ENCODE measurements at places on chromosomes 11 and 22. TPM values are rescaled to one million over a fixed set of nuclear protein-coding genes. Genes with fewer than 3 reads are reported as not detected.

- no peak for DNase-seq
Measured at GRCh38 chr22:25566898-25567235, 2.4 kb downstream of the GRK3 start.

TIMP3 gene
- 6.1 TPM for total RNA-seq

GLB1L2 gene
- total RNA-seq = 14.7 TPM

DNAJB13 gene
- not detected for total RNA-seq

MIF gene
- 1,073 TPM for total RNA-seq

OR52N4 gene
- total RNA-seq = not detected

DNA sequence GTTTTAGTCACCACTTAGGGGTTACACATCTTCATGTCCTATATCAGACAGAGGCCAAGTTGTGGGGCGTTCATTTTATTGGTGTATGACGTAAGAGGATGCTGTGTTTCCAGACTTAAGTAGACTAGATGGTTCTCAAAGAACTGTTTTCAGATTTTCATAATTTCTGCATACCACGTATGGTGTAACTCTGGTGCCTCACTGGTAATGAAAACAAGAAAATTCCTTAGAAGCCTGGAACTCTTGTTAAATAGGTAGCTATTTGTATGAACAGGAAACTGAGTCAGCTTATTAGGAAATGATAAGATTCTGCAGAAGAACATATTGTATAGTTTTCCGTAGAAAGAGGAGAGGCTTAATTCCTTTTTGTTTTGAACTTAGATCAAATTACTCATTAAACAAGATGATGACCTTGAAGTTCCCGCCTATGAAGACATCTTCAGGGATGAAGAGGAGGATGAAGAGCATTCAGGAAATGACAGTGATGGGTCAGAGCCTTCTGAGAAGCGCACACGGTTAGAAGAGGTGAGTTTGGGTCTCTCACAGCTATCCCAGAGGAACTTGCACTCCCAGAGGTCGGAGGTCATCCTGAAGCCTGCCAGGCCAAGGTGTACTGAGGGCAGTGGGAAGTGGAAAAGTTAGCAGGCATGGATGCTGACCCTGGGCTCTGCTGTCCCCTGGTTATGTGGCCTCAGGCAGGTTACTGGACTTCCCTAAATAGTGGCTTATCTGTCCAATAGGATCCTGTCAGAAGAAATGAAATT, 3.9 kb downstream of the CDC45 start:
- no peak for DNase-seq

- DNase-seq = no peak
Measured at GRCh38 chr22:37818409-37819104, 4.6 kb upstream of the GALR3 start.

MFNG gene
- 0.07 TPM for total RNA-seq

SEPTIN5 gene
- 3.9 TPM for total RNA-seq

H19 gene
- total RNA-seq = 11.8 TPM

DNA sequence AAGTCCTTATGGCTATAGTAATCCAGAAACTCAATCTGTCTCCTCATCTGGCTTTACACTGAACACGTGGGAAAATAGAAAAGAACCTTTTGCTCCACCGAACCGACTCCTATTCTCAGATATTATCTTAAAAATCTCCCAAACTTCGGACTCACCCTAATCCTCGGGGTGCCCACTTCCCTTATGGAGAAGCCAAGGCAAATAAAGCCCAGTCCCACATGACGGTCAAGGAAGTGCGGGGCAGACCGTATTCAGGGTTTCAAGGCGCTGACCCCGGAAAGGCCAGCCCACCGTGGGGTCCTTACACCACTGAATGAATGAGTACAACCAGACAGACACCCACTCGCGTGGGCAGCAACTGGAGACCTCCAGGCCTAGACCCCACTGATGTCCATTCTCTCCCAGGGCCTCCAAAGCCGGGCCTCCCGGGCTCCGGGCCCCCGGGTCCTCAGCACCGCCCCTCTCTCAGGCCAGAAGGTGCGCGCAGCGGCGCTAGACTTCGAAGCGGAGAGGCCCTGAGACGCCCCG, 489 bp downstream of the NUP98 start:
- DNase-seq = no peak

DNA sequence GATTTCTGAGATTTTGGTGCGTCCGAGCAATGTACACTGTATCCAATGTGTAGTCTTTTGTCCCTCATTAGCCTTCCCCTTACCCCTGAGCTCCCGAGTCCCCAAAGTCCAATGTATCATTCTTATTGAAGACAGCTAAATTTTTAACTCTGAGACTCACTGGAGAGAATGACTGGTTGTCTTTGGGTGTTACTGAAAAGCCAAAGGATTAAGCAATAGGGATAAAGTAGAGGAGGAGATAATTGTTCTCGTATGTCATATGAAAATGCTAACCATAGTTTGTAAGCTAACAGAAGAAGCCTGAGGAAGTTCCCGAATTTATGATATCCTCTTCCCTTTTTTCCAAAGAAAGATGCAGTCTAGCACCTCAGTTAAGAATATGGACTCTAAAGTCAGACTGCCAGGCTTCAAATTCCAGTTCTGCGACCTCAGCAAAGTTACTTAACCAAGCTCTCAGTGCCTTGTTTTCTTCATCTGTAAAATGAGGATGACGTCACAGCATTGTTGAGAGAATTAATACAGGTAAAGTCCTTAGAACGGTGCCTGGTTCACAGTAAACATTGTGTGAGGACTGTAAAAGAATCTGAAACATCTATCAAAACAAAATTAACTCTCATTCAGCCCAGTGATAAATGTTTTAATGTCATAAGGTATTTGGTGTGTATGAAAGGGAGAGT, 1.6 kb upstream of the MSANTD2 start:
- DNase-seq = no peak

- DNase-seq = no peak
Measured at GRCh38 chr22:48331266-48331665, 1496.4 kb downstream of the BRD1 start.

PAMR1 gene
- 0.22 TPM for total RNA-seq

GRCh38 chr22:28903080-28903479, 19.7 kb downstream of the ZNRF3 start:
- no peak for DNase-seq

TRIM49C gene
- not detected for total RNA-seq

- DNase-seq = peak; percentile 80
Measured at GRCh38 chr22:29617922-29618629, 14.6 kb downstream of the NF2 start.

DNA sequence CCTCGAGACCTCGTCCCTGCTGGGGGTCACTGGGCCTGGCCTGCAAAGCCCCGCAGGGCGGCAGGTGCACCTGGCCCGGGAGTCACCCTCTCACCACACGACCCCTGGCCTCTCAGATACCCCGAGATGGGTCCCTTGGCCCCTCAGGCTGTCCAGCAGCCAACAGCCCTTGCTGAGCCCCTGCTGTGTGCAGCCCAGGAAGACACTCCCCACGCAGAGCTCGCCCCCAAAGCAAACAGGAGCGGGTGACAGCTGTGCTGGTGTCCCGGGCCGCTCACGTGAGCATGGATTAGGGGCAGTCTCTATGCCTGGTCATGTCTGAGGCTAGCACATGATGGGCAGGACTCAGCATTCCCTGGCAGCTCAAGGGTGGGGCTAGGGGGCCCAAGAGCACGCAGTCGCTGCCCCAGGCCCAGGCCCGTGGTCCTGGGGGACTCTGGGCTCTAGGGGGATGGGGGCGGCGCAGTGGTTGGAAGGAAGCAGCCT, 31.3 kb downstream of the WNT7B start:
- DNase-seq = no peak

FADS3 gene
- total RNA-seq = 48.0 TPM

DNA sequence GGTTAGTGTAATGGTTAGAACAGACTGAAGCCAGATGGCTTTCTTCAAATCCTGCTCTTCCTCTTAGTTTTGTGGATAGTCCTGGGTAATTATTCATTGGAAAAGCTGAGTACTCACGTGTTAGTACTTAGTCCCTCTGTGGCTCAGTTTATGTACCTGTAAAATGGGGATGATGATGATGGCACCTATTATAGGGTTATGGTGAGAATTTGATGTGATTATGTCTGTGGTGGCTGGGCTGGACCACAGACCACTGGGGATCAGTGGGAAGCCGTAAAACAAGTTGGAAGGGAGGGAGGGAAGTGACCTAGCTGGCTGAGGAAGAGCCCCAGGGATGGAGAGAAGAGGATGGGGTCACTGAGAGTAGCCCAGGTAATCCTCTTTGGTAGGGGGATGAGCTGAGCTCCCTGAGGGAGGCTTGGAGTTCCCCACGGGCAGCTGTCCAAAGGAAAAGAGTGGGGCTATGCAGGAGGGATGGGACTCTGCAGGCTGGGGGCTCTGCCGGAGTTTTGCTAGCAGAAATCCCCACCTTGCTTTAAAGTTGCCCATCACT, 19.8 kb downstream of the ARHGEF17 start:
- DNase-seq = no peak

- no peak for DNase-seq
Measured at GRCh38 chr11:36340897-36341296, 44.8 kb downstream of the PRR5L start.

GRCh38 chr22:26529345-26529744, 17.1 kb upstream of the TFIP11 start:
- no peak for DNase-seq

CYTH4 gene
- 0.07 TPM for total RNA-seq

CDC42BPG gene
- total RNA-seq = 4.6 TPM

KDELR3 gene
- total RNA-seq = 27.1 TPM

DNA sequence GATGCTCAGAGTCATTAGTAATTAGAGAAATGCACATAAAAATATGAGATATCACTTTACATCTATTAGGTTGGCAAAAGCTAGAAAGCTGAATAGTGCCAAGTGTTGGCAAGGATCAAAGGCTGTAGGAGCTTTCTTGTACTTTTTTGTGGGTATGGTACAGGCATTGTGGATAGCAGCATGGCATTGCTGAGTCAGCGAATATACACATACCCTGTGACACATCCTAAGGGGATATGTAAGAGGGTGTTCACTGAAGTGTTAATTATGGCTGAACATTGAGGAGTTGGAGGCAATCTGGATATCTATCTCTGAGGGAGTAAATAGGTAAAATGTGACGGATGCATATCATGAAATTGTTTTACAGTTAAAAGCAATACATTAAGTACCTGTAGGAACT, 27.0 kb upstream of the IL18BP start:
- no peak for DNase-seq

SEC14L6 gene
- 11.6 TPM for total RNA-seq

DNA sequence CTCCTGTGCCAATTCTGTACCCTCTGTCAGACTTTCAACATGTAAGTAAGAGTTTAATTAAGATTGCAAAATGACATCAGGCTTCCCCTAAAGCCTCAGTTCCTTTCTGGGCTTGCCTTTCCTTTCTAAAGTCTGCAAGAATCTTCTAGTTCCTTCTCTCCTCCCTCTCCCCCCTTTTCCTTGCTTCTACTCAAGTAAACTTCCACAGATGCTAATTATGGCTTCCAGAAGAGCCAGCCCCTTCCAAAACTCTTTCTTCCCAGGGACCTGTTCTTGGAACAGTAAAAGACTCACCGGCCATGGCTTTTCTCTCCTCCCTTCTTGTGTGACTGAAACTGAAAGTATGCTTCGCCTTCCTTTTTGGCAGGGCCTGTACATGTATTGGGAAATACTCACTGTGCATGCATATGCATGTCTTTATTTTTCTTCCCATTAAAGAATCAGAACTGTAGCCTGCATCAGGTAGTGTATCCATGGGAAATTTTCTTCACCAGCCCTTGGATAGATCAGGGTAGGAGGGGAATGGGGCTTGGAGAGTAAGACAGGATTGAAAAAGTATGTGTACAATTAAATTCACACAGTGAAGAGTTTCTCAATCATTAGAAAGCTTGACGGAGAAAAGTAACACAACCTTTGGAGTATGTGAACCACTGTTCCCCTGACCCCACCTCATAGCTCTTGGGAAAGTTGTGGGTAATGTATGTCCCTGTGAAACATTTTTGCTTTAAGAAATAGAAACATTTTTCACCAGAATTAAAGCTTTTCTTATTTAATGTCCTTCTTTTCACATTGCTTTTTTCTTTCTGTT, at the start of gene CASP1:
Gene CASP1 (minus strand): TSS at position 332 of the 808 bp plus-strand sequence. CDS start 31 bp downstream, at position 301.
- DNase-seq = peak; percentile 50

TCN1 gene
- 1.3 TPM for total RNA-seq

DNA sequence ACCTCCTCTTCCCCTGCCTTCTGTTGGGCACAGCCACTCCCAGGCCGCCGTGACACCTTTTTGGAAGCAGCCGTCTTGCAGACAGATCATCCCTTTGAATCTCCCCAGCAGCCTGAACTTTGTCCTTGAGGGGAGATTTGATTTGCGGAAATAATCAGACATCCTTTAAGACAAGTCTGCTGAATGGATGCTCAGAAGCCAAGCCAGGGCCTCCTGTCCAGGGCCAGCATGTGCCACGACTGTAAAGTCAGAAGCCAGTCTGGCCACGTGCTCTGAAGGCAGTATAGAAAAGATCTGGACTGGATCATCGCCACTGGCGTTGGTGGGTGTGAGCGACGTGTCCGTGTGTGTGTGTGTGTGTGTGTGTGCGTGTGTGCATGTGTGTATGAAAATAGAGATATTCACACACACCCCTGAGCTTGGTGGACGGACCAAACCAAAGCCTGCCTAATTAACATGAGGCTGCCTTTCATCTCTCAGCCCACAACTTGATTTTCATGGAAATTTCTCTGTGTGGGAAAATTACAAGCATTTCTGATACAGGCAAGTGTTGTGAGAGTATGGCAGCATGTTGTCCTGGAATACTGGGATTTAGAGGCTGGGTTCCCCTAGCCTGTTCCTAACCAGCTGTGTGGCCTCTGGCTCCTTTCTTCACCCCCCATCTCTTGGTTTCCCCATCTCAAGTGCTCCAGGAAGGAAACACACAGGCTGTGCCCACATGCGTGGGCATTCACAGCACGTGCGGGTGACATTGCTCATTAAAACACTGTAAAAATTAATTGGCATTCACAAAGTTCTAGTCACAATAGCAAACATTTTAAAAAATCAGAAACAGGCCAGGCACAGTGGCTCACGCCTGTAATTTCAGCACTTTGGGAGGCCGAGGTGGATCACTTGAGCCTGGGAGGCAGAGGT, 61.8 kb upstream of the WNT7B start:
- DNase-seq = no peak

- DNase-seq = no peak
Measured at GRCh38 chr11:84103096-84103495, 816.9 kb upstream of the CCDC90B start.

DNA sequence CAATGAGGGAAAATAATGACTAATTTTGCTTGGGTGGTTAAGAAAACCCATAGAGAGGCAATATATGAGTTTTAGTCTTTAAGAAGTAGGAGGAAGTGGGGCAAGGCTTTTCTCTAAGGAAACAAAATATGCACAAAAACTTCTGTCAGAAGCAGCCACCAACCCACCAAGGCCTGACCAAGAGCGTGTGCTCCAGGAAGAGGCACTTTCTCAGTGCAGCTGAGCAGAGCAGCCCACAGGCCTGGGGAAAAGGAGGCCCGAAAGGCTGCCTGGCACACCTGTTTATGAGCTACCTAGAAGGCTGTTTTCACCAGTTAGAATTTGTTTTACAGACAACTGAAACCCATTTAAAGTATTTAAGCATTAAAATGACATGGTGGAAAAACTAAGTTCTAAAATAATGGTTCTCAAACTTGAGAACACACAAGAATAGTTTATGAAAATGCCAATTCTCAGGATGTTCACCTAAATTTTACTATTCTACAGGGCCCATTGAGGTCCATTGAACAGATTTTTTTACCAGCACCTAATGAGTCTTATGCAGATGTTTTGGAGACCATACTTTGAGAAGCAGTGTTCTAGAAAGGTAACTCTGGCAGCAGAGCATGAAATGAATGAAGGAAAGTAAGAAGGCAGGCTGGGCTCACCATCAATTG, 160.5 kb upstream of the DDI1 start:
- no peak for DNase-seq

Measured in epithelial cell of proximal tubule (primary cell).